ENCODE measurements at places on chromosomes 4 and X.

- DNase-seq, result no peak
Observed at GRCh38 chr4:40822420-40823166, 72.8 kb downstream of the NSUN7 start.

DNA sequence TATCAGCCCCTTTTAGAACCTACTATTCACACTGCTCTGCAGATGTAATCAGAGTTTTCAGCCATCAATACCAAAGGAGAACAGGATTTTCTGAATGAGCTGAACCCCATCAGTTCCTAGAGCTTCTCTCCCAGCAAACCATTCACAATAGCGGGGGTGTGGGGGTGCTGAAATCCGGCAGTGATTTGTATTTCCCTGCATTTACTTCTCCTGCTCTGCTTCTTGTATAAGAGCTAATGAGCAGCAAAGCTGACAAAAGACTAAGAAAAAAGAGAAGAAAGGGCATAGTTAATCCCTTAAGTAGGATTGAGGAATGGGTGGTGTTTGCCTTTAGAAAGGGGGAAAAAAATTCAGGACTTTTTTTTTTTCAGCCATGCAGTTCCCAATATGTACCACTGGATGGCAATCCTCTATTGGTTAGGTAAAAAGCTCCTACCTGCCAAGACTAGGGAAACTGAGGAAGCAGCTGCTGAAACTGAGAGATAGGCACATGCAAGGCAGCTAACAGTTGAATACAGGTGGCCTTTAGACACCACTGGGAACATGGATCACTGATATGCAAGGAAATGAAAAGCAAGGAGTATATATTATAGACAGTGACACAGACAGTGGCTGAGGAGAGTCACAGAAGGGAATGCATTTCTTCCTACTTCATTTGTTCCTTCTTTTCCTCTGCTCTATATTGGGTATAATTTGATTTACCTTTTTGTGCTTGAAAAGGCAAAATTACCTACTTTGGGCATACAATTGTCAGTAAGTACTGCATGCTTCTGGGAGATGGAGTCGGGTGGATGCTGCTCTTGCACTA, 217.9 kb downstream of the HS6ST2 start:
- DNase-seq, result no peak

- DNase-seq, result no peak
Observed at GRCh38 chr4:123043013-123043412, 120.6 kb upstream of the NUDT6 start.

DNA sequence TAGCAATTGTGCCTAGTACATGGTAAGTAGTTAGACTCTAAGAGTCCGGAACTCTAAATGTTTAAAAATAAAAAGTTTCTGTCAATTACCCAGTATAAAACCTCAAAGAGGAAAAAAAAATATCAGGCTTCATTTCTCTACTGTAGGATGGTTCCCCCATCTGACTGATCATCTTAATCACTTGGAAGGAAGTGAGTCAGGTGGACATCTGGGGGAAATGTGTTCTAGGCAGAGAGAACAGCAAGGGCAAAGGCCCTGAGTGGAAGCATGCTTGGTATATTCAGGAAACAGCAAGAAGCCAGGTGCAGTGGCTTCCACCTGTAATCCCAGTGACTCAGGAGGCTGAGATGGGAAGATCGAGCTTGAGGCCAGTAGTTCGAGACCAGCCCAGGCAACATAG, 2.9 kb upstream of the EIF1AX start:
- DNase-seq, result no peak

GRCh38 chrX:104842646-104843045, 276.6 kb downstream of the IL1RAPL2 start:
- DNase-seq, result no peak

DNA sequence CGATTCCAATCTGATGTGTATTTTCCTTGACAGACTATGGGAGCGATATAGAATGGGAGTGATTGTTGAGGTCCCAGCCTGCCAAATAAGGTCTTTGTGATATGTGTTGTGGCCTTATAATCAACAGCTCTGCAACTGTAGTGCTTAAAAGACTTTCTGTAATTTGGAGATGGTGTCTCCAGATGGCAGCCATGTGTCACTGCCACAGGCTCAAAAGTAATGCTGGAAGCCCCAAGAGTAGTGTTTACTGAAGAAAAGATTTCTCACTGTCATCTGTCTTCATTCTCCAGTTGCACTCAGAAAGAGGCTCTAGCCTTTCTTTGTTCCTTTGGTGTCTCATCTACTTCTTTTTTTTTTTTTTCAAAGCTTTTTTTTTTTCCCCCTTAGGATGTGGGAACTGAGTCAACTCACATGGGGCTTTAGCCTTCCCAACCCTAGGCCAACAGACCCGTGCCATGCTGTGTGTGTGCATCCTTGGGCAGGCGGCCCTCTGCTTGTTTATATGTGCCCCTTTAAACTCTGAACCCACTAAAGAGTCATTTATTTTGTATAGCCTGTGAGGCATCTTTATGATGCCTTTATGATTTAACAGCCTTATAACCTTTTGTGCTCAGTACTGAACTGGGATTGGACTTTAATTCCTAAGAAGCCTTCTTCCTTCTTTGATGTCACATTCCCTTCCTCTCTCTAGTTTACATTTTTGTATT, 15.6 kb downstream of the SRPX2 start:
- DNase-seq, result no peak

Measured in stimulated activated CD4-positive, alpha-beta T cell treated with anti-CD3 and anti-CD28 coated beads, Interleukin-2, amount 100 ng/mL, for 4 hours (primary cell).